Fibroblast of skin of left quadriceps (primary cell): ENCODE measurements at places on chromosomes 16 and 17.

- DNase-seq = no peak
Measured at GRCh38 chr17:17868641-17869522, 32.1 kb upstream of the SREBF1 start.

DNA sequence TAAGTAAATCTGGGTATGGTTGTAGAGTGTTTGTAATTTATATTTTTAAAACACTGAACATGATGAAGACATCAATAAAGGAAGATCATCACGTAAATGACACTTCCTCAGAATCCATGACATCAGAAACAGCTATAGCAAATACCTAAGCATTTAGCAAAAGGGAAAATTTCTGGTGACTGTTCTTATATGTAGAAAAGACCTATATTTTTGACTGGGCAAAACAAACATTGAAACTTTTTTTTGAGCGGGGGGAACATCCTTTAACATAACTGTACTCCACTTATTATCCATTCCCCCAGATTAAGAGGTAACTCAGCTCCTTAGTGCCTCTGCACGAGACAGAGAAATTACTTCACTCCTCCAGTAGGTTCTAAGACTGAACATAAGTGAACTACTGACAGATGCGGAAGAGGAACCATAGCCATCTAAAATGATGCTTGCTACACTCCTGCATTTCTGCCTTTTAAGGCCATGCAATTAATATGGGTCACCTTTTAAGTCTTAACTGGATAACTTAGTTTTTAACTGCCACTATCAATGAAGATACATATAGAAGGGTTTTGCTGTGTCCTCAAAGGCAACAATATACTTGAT, 9.4 kb downstream of the CRYBA1 start:
- no peak for DNase-seq

DNA sequence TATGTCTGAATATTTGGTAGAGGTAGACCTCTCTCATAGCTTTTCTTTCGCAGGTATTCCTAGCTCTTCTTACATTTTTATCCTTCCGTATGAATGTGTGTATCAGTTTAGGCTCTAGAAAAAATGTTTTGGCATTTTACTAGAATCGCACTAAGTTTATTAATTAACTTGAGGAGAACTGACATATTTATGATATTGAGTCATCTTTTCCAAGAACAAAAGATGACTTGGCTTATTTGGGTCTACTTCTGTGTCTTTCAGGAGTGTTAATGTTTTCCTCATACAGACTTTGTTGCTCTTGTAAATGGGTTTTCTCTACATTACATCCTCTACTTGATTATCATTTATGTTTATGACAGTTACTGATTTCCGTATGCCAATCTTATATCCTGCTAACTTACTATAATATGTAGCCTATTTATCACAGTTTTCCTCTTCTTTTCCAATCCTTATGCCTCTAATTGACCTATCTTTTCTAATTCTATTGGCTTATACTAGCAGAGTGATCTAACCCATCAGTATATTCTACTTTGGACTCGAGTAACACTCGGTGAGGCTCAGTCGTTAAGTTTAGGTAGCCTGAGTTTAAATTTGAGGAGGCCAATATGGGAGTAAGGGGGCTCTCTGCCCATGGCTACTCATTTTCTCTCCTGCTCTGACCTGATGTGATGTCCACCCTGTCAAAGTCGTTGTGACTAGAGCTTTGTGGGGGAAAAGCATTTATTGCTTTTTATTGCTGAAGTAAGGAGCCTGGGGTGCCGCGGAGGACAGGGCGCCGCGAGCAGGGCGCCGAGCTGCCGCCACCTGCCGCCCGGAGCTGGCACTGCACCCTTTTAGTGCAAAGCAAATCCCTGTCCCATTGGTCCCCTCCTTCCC, 20.0 kb downstream of the ST6GALNAC1 start:
- DNase-seq = peak; percentile 47

DNA sequence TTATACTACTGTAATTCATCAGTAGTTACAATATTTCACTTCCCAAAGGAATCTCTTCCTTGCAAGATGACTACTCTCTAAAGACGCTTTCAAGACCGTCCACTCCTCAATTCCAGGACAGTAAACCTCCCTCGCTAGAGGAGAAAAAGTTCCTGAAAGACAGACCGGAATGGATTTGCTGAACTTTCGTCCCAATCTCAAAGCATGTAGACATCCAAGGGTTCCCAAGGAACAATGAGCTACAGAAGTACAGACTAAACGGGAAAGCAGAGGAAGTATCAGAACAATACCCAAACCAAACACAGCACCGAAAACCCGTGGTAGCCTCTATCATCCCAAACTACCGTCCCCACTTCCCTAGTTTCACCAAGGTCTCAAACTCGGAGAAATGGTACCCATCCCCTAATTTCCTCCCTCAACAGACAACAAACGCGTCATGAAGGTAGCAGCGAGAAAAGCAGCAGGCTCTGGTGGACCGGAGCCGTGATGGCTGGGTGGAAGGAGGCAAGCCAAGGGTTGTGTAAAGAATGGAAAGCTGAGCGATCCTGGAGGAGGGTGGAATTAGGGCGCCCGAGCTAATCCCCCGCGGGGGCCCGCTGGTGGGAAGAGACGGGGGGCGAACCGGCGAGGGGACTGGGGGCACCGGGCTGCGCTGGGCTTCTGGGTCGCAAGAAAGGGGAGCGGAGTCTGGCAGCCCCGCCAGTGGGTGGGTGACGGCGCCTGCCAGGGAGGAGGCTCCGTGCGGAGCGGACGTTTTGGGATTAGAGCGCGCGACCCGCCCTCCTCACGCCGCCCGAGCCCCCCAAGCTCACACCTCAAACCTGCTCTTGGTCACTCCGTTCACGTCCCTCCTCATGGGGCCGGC, 647 bp downstream of the FBXL20 start:
- DNase-seq = no peak

DNA sequence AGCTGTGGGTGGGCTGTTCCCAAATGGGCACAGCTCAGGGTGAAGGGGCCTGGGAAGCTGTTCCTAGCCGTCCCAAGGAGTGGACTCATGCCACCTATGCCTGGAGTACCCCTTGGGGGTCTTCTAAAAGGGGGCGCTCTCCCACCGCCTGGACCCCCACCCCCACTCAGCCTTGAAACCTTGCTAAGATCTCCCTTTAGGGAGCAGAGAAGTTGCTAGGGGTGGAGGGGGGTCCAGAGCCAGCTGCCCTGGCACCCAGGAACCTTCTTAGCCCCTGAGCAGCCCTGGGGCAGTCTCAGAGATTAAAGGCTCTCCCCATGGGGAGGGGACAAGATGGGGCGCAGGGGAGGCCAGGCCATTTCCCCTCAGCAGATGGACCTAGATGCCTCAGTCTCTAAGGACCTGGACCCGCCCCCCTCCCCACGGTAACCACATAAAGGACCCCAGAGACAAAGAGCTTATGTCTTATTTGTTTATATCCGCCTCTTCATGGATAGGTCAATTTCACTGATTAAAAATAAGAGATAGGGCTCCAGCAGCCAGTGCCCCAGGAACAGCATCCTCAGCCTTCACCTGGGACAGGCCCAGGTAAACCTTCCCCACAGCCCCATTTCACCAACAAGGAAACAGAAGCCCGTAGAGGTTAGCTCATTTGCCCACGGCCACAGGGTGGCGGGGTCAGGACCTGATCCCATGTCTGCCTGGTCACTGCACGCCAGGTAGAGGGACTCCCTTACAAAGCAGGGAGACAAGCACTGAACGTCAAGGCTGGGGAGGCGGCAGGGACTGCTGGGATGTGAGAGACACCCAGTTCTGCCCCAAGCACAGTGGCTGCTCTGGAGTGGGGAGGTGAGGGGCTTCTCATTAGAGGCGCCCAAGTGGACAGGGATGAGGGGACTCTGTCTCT, 3.4 kb downstream of the MTSS2 start:
- DNase-seq = no peak

GRCh38 chr16:79008869-79009179, 591.7 kb downstream of the MAF start:
- DNase-seq = no peak

DNA sequence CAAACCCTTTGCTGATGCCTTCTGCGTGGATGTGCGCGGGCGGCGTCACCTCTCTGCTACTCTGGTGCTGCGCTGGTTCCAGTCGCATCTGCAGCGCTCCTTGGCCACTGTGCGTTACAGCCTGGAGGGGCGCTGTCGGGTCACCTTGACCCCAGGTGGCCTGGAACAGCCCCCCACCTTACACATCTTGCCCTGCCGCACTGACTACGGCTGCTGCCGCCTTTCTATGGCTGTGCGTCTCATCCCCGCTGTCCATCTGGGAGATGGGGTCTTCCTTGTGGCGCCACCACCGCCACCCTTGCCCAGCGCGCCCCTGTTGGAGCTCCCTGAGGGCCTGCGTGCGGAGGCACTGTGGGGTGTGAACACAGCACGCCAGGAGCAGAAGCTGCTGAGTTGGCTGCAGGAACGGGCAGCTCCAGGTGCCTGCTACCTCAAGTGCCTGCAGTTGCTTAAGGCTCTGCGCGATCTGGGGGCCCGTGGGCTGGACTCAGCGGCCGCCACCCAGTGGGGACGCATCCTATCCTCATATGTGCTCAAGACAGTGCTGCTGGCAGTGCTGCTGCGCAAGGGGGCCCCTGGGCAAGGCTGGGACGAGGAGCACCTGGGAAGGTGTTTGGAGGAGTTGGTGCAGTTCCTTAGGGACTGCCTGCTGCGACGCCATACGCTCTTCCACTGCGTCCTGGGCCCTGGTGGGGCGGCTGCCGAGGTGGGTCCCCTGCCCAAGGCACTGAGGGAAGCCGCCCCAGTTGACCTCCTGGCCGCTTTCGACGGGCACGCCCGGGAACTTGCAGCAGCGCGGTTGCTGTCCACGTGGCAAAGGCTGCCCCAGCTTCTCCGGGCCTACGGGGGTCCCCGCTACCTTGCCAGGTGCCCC, 1.6 kb downstream of the ITPRIPL2 start:
- DNase-seq = no peak

GRCh38 chr17:65593092-65593854, 31.8 kb upstream of the AXIN2 start:
- no peak for DNase-seq

- peak; percentile 55 for DNase-seq
Measured at GRCh38 chr16:55944377-55944802, 69.2 kb upstream of the CES5A start.

- DNase-seq = no peak
Measured at GRCh38 chr17:64638552-64639203, 23.4 kb downstream of the SMURF2 start.

- no peak for DNase-seq
Measured at GRCh38 chr17:80709090-80709695, 164.6 kb downstream of the RPTOR start.

DNA sequence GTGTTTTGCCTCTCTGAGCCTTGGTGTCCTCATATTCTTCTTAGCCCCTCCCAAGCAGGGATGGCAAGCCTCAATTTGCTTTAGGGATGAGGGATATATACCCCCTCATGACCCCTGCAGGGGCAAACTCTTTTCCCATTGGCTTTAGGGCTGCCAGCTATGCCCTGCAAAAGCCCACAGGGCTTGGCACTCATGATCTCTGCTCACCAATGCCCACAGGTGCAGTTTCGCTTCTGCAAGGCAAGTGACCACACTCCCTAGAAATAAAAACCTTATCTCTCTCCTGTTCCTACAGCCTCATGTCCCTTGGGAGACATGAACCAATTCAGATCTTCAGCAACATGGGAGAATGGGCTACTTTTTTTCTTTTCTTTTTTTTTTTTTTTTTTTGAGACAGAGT, 8.8 kb downstream of the BEAN1 start:
- no peak for DNase-seq
